A549 treated with AZD2906 at 1 μM for 4 hours (cell line): ENCODE measurements at places on chromosomes 1 and 21. TPM values are rescaled to one million over a fixed set of nuclear protein-coding genes. Genes with fewer than 3 reads are reported as not detected.

The CELA3A gene
- total RNA-seq = not detected in 5 replicates

The APCS gene
- total RNA-seq = not detected in 5 replicates

The DNAJC16 gene
- total RNA-seq = 4.0 to 5.6 TPM (median 4.4 TPM) in 5 replicates

The SFN gene
- total RNA-seq = 494 to 656 TPM (median 566 TPM) in 5 replicates

The RPL11 gene
- total RNA-seq = 1,136 to 1,502 TPM (median 1,454 TPM) in 5 replicates

The SMCP gene
- not detected in 5 replicates for total RNA-seq
